ENCODE measurements at places on chromosomes 4 and X.

DNA sequence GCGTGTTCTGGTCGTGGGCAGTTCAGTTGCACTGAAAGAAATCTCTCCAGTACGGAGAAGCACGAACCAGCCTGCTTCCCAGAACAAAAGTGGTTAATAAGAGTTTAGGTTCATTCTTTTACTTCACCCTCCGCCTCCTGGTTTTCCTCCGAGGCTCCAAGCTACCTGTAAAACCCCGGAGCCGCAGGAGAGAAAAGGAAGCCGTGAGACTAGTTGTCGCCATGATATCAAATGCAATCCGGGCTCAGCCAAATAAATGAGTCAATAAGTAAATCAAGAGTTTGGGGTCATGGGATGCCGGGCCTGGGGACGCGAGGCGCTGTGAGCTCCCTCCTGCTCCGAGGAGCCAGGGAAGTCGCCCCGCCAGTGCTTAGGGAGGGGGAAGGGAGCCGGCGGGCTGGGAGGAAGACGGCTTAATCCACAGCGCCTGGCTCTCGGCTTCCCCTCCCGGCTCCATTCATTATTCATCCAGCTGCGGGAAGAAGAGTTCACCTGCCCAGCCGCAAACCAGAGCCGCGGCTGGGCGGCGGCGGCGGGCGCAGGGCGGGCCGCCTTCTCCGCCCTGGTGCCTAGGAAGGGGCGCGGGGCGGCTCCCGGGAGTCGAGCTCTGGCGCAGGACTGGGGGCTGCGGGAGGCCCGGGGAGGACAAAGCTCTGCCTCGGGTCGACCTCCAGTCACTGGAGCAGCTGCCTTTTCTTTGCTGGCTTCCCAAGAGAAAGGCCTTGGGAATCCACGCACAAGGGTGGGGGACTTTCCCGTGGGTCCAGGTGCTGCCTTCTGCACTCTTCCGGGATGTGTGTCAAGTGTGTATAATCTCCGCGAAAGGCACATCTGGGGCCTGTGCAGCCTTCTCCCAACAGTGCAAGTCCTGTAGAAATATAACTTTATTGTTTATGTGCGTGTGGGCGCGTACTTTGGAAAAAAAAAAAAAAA, 1.7 kb downstream of the FRAS1 start:
- DNase-seq, result no peak

DNA sequence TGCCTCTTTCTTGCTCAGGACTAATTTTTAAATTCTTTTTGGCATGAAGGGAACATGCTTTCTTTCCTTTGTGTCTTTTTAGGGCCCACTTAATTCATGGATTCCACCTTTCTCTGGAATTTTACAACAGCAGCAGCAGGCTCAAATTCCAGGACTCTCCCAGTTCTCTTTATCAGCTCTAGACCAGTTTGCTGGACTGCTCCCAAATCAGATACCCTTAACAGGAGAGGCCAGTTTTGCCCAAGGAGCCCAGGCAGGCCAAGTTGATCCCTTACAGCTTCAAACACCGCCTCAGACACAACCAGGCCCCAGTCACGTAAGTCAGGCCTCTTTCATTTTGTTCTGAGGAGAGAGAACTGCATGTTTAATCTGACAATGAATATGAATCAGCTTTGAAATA, 2.3 kb downstream of the ODAM start:
- no peak for DNase-seq

DNA sequence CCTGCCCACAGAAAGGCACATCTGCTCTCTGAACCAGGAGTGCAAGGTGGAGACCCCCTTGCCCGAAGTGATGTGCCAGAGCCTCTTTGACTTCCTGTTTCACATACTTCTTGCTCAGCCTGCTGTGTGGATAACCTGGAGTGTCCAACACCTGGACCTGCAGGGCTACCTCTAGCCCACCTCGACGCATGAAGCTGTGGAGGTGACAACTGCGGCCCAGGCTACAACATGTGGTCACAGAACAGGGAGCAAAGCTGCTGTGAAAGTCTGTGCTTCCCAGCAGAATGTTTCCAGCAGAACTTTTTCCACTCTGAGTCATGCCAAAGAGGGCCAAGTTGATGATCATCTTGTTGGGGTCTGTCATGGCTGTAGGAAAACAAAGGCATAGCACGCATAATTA, 1.5 kb downstream of the GIMD1 start:
- no peak for DNase-seq

DNA sequence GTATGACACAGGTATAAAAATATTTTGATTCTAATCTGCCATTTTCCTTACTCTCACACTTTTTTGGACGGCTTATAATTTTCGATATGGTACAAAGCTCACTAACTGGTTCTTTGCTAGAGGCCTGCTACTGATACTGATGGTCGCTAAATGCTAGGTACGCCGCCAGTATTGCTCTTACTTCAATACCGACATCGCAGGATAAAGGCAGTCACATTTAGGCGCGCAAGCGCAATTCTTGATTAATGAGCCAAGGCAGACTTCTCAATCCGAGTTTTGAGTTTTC, 557 bp upstream of the USP38 start:
- DNase-seq, result no peak

DNA sequence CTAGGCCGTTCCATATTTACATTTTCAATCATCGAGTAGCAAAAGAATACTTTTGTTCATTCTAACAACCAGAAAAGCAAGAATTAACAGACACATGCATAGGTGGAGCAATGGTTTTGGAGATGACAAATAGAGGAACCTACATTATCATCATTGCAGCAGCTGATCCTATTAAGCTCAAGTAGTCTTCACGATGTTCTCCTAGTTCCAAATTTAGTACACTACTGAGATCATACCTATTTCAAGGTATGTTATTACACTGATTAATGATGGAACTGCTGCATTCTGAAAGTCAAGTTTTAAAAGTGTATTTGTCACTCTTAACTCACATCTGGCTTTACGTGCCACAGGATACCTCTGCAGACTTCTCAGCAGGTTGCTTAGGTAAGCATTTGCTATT, 87.4 kb downstream of the ADGRA3 start:
- DNase-seq, result no peak

DNA sequence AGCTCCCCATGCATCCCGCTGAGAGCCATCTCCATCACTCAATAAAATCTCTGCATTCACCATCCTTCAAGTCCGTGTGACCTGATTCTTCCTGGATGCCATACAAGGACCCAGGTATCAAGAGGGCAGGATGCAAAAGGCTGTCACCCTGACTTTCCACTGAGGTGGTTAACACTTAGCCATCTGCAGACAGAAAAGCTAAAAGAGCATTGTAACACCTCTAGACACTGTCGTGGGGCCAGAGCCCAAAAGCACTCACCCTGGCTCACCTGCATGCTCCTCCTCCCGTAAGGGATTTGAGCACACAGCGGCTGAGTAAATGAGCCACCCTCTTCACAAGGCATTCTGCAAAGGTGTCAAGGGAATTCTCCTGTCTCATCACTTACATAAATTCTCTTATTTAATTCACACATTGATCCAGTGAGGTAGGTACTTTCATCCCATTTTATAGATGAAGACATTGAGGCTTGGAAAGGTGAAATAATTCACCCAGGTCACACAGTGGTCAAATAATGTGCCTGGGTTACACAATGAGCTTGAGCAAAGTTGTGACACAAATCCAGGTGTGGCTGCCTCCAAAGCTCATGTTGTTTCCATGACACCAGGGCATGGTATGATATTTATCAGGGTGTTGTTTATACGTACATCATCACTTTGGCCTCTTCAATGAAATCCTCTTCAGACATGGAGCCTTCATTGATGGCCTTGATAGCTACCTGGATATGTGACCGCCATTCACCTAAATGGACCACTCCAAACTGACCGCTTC, 48.0 kb downstream of the TXK start:
- DNase-seq, result no peak

GRCh38 chr4:951594-952468, 19.6 kb downstream of the TMEM175 start:
- DNase-seq, result no peak

DNA sequence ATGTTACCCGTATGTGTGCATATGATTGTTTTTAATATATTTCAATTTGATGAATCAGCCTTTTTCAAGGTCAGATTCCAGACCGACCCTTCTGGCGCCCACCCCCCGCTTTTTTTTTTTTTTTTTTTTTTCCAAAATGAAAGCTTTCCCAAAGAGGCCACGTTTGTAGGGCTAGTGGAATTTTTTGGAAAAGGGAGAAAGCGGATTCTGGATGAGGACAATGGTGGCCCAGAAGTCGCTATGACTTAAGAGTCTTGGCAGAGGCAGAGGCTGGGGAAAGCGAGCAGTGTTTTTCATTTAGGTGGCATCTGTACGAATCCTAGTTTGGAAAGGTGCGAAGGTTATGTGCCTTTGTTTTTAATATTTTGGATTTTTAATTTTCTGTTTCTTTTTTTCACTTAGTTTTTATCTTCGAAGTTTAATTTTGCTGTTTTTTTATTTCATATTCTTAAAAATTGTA, 14.6 kb downstream of the NDUFB11 start:
- no peak for DNase-seq

DNA sequence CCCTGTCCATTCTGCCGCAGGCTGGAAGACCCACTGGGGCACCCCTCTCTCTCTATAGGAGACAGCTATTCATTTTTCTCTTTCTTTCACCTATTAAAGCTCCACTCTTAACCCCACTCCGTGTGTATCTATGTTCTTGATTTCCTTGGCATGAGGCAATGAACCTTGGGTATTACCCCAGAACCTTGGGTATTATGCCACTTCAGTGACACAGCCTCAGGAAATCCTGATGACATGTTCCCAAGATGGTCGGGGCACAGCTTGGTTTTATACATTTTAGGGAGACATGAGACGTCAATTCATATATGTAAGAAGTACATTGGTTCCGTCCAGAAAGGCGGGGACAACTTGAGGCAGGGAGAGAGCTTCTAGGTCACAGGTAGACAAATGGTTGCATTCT, 13.4 kb downstream of the HTT-AS start:
- no peak for DNase-seq

- peak; percentile 74 for DNase-seq
These were observed 28.7 kb downstream of the CLDN34 start for GRCh38 chrX:9995855-9996339.

DNA sequence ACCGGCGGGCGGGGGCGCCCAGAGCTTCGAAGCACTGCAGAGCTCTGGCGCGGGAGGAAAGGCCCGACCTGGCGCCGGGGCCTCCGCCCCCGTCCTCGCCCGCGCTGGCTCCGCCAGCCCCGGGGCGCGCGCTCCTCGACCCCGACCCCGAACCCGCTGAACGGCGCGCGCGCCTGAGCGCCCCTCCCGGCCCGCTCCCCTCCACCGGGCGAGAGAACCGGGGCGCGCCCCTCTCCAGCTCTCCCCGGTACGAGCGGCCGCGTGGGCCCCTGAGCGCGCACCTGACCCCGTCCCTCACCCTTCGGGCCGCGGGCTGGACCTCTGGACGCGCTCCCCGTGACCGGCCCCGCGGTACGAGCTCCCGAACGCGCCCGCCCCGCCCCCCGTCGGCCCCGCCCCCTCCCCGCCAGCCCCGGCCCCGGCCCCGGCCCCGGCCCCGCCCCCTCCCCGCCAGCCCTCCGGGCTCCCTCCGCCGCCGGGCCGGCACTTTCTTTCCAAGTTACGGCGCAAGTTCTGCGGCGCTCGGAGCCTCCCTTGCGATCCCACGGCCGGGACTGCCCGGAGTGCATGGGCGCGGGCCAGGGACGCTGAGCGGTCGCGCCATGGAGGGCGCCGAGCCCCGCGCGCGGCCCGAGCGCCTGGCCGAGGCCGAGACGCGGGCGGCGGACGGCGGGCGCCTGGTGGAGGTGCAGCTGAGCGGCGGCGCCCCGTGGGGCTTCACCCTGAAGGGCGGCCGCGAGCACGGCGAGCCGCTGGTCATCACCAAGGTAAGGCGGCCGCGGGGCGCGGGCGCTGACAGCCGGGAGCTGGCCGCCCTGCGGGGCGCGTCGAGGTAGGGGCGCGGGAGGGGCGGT, at the start of gene SHROOM2:
SHROOM2 (plus strand) TSS at position 486 of the 854 bp plus-strand sequence; CDS start at position 603, 117 bp downstream.
- DNase-seq, result no peak

DNA sequence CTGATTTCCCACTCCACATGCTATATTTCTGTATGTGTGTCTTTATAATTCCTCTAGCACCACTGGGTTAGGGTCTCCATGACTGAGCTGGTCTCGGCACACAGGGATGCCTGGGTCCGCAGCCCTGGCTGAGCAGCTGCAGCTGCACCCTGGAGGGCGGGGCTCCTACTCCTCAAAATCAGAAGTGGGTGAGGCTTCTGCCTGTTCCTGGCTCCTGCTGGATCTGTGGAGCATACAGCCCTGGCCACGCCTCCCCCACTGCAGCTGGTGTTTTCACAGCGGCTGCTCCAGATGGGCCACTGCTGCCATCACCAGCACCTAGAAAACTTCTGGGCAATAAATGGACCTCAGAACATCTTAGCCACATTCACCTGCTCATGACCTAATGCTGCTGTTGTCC, 30.9 kb downstream of the SPCS3 start:
- no peak for DNase-seq

DNA sequence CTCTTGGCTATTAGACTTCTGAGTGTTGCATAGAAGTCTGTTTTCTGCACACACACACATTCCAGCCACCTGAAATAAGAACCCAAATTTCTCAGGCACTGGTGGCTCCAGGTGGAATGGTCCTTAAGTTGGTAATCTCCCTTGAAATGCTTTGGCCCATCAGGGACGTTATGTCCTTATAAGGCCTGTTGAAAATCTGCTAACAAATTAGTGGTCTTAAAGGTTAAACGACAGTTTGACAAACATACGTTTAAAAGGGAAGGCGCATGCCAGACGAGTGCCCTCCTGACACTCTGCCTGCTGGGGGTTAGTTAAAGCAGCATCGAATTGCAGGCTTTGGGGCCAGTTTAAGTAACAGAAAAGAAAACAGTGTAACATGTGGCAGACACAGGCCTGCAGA, 125.0 kb downstream of the TBX22 start:
- DNase-seq, result no peak

DNA sequence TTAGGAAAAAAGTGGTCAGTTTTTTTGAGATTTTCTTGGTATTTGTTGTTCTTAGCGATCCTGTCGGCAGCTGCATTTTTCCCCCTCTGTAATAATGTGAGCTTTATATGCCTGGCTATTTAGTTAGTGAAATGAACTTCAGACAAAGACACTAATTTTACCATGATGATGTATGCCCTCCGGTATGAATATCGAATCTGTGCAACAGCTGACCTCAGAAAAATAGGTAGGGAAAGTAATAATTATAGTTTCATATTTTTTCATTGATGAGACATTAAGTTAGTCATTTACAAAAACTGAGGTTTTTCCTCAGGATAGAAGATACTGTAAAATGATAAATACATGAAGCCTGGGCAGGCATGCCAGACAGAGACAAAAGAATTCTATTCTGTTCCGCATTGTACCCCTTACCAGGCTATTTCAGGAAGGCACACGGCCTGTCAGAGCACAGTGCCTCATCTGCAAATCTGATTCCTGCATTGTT, 155.8 kb downstream of the SHROOM3 start:
- no peak for DNase-seq

DNA sequence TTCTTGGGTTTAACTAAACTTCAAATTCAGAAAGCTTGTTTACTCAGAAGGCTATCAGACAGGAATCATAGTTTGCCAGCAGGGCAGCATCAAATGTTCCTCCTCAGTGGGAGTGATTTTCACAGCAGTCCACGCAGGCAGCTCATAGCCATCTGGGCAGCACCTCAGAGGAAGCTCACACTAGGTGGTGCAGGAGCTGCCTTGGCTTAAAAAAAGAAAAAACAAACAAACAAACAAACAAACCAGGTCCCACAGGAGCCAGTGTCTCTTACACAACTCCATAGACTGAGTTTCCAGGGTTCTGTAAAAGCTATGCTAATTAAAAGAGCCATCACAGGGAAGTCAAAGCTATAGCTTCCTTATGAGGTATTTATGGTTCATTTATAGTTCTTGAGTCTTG, 10.5 kb upstream of the KLHL5 start:
- DNase-seq, result no peak

GRCh38 chr4:8383016-8383415, 57.5 kb downstream of the ACOX3 start:
- no peak for DNase-seq

- DNase-seq, result no peak
These were observed 10.5 kb upstream of the GJB1 start for GRCh38 chrX:71212536-71212935.
